ENCODE measurements at places on chromosomes 4 and X.

DNA sequence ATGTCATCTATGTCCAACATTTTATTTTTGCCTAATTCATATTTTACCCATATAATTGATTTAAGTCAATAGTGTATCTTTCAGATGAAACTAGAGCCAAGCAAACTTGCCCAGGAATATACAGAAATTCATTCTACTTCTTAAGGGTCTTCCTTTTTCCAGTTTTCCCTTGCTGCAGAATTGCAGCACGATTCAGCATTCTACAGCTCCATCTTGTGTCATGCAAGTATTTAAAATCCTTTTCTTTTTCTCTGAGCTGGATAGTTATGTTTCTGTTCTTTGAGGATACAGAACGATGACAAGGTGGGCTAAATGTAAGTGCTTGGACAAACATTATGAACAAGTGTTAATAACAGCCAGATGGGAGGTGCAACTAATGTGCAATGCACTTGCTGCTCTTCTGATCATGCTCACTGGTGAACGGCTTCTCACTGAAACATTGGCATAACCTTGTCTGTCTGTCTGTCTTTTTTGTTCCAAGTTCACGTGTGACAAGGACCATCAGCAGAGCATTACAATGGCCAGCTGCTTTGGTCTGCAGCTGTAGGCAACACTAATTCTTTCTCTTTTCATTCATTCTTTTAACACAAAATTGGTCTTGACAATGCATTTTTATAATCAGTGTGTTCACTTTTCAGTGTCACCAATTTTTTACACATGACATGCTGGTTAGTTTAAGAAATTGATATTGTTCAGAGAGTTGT, 1821.7 kb downstream of the ARAP2 start:
- DNase-seq: peak; percentile 31

DNA sequence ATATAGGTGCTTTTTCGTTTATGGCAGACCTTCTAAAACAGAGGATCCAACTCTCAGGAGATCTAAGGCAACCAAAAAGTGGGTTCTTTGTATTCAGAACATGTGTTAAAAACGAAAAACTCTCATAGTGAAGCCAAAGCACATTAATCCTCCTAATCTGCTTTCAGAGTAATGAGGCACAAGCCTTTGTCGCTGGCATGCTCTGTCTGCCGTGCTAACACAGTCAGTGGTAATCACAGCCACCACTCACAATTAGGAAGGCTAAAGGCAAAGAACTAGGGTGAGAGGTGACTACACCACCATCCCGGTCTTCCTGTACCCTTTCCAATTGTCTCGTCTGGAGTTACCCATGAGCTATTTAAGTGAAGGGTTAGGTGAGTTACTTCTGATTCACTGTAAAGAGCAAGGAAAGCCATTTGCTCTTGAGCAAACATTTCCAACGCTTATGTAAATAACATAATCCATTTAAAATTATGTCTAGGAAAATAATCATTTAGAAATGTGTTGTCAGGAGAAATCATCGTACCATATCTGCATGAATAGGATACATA, 40.7 kb downstream of the NPY2R start:
- no peak for DNase-seq

DNA sequence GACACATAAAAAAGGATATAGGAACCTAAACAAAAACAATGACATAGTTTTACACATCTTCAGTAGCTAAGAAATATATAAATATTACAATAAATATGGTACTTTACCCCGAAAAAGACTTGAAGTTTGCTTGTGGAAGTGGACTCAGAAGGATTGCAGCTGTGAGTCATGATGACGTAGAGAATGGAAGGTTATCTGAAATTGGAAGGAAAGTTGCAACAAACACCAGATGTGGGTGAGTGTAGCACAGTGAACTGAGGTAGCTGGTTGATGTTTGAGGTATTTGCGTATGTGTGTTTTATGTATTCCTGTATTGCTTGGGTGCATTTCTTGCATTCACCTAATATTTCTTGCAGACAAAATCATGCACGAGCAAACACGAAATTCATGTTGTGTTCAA, 113.0 kb downstream of the ARX start:
- no peak for DNase-seq

- no peak for DNase-seq
Observed at GRCh38 chr4:66972087-66972486, 573.2 kb downstream of the CENPC start.

GRCh38 chrX:138378876-138379275, 332.6 kb downstream of the FGF13 start:
- DNase-seq: no peak

All from NCI-H1694 treated with DMSO at 0.1 percent for 48 hours (cell line).